ENCODE measurements at places on chromosomes 4 and X.

DNA sequence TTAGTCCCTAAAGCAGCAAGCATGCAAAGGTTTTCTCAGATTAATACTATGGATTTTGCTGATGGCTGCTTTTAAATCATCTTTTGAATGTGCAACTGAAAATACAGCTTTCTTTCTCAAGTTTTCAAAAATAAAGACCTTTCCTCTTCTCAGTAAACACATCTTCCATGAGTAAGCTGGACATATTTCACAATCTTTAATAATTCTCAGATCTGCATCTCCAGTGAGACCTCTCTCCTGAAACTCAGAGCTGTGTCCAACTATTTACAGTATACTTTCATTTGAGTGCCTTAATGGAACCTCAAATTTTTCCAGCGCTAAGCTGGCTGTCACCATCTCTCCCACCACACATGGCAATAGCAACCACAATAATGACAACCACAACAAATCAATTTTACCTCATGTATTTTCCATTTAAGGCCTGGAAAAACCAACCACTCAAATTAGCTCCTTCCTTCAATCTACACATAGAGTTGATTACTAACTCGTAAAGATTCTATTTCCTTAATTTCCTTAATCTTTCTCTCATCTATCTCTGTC lies 192.4 kb upstream of the RPL34 start:
- no peak for DNase-seq

DNA sequence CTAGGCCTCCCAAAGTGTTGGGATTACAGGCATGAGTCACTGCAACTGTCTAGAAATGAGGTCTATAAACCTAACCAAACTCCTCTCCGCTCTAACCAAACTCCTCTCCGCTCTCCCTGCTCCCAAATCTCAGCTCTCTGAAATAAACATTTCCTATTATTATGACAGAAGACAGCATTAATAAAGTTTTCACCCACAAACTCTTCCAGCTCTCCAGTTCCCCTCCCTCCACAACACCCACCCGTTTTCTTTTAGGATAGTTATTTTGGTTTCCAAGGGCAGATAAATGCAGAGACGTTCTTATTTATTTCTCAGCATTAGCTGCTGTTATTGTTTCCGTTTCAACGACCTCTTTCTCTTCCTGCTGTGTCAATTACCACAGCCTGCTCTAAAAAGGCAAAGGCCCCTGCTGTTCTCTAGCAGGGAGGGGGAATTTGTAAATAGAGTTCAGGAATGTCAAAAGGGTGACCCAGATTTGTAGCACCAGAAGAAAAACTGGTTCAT lies 13.3 kb upstream of the SCD5 start:
- no peak for DNase-seq

- DNase-seq, result no peak
Observed at GRCh38 chr4:173852775-173853174, 322.7 kb upstream of the HAND2 start.

DNA sequence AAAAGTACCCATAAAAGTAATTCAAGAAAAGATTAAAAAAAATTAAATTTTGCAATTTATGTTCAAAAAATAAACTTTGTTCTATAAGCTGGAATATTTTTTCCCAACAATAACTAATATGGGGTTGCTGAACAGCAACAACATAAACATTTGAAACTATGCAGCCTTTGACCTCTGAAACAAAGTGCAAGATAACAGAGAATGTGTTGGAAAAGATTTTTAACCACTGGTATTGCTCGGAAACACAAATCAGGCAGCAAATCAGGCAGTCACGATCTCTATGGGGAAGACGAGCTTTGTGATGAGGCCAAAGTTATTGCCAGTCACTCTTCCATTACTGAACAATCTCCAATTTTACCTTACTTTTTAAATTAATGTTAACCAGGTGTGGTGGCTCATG lies 332.1 kb downstream of the PABPC4L start:
- DNase-seq, result no peak

GRCh38 chr4:25807102-25807728 lies 55.6 kb downstream of the SEL1L3 start:
- DNase-seq, result no peak

GRCh38 chrX:41602816-41603345 lies 85.9 kb upstream of the GPR34 start:
- no peak for DNase-seq

- DNase-seq, result peak; percentile 20
Observed at GRCh38 chr4:53804719-53805118, 213.4 kb upstream of the LNX1 start.

- DNase-seq, result peak; percentile 22
Observed at GRCh38 chrX:18873189-18873791, 110.6 kb downstream of the PHKA2 start.

GRCh38 chr4:165095291-165095690 lies 17.4 kb downstream of the TMEM192 start:
- no peak for DNase-seq

DNA sequence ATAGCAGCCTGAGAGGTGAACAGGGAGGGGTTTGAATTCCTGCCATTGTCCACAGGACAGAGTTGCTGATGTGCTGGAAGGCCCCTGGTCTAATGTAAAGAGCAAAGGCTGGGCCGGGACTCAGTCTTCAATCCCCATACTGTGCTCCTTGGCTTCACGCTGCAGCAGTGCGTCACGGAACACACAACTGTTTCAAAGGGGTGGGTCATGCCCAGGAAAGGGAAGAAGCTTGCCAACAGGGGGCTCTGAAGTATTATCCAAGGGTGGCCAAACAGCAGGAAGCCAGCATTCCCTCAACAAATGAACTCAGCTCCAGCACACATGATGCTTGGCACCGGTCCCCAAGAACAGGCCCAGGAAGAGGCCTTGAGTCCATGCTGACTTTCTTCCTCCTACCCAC lies 122.5 kb downstream of the NFKB1 start:
- DNase-seq, result no peak

GRCh38 chr4:108100827-108101226 lies 67.9 kb downstream of the LEF1 start:
- no peak for DNase-seq
